ENCODE measurements at places on chromosomes 1 and 21.
A peak's percentile ranks its signal among the peaks of the same experiment; 100 is the strongest.

DNA sequence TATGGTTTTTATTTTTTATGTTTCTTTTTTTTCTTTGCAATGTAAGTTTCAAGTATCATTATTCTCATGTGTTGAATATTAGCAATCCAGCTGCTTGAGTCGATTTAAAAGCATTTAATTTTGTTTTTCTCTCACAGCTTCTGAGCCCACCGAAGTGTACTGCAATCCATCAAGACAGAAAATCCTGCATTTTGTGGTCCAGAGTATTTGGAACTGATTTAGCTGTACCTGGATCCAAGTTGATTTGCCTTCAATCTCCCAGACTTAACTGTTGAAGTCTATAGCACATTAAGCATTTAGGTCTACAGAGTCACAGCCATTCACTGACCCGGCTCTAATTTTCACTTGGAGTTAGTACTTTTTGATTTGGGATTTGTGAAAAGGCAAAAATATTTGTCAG, 622.9 kb upstream of the ADAMTS5 start:
- DNase-seq: no peak

DNA sequence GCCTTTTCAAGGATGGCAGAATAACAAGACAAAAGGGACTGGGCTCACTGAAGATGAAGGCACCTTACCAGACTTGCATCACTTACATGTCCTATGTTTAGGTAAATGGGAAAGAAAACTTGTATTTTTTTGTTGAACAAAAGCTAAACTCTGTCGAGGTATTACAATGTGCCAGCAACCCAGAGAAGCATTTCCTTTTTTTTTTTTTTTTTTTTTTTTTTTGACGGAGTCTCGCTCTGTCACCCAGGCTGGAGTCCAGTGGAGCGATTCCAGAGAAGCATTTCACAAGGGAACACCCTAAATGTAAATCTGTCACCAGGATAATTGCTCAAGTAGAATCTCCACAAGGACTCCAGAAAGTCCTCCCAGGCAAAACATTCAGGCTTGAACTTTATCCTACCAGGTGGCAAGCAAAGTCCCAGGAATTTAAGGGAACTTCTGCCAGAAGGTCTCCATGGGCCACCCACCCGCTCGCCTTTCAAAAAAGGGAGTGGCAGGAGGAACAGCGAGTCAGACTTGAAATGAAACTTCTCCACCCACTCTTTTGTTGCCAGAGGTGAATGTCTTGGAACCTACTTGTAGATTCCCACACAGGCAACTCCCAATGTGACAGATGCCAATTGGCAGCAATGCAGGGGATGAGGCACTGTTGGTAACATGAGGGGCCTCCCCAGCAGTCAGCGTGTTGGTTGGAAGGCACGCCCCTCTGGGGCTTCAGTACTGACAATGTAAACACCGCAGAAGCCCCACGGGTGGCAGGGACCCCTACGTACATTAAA, 125.0 kb downstream of the TIAM1 start:
- no peak for DNase-seq

- no peak for DNase-seq
Observed at GRCh38 chr1:240090014-240090413, 1.7 kb upstream of the FMN2 start.

- no peak for DNase-seq
Observed at GRCh38 chr1:245051349-245052221, 103.2 kb upstream of the KIF26B start.

DNA sequence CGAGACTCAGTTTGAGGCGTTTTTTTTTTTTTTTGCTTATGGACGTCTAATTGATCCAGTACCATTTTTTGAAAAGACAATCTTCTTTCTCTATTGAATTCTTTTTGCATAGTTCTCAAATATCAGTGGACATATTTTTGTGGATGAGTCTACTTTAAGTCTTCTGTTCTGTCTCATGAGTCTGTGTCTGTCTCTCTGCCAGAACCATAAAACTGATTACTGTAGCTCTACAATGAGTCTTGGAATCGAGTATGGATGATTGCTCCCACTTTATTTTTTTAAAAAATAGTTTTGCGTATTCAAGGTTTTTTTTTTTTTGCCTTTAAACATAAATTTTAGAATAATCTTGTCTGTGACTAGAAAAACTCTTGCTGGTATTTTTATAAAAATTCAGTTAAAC, 323.5 kb downstream of the ZNF326 start:
- DNase-seq: no peak

GRCh38 chr1:117359561-117360289, 7.5 kb upstream of the MAN1A2 start:
- DNase-seq: no peak

DNA sequence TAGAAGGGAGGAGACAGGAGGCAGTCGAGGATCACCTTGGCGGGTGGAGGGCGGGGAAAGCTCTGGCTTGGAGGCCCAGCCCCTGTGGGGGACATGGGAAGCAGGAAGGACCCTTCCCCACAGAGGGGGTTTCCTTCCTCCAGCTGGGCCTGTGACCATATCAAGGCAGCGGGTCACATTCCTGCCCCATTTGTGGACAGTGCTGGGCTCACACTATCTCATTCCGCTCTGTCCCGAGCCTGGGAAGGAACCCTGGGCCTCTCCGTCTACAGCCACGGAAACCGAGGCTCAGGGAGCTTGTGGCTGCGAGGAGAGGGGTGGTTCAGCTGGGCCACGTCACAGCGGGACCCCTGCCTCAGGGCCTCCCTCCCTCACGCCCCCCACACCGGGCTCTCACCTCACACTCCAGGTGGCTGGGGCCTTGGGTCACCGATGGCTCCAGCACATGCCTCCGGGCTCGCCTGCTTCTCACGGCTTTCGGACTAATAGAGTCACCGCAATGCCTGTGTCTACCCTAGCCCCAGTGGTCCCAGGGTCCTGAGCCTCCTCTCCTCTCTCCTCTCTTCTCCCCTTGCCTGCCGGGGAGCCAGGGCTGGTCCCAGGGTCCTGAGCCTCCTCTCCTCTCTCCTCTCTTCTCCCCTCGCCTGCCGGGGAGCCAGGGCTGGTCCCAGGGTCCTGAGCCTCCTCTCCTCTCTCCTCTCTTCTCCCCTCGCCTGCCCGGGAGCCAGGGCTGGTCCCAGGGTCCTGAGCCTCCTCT, 56.4 kb downstream of the SLC19A1 start:
- DNase-seq: no peak

- DNase-seq: peak; percentile 7
Observed at GRCh38 chr1:92749024-92749634, 35.8 kb downstream of the EVI5 start.

All from effector CD4-positive, alpha-beta T cell (primary cell).